ENCODE measurements at places on chromosomes 3 and 15.

- no peak for DNase-seq
Measured at GRCh38 chr3:141388395-141388794, 20.1 kb downstream of the ZBTB38 start.

DNA sequence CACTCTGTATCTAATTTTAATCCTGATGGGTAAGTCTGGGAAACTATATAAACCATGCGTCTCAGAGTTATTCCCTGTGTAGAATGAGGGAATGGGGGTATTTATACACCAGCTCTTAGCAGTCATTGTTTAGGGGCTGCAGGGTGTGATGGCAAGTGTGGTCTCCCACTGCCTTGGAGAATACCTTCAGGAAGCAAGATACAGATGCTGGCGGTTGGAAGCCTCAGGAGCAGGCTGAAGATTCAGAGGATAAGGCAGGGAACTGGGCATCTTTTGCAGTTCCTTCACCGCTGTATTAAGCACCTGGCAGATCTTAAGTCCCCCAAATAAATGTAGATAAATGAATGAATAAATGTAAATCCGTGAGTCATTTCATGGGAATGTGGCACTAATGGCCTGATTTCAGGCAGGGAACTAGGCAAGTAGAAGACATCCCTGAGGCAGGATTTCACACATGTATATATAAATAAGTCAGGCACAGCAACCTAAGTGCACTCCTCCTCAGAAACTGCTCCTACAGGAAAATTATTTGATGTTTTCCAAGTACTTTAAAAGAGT is 209.2 kb upstream of the GADL1 start:
- no peak for DNase-seq

GRCh38 chr3:101992863-101993262 is 143.5 kb downstream of the NFKBIZ start:
- DNase-seq = no peak

DNA sequence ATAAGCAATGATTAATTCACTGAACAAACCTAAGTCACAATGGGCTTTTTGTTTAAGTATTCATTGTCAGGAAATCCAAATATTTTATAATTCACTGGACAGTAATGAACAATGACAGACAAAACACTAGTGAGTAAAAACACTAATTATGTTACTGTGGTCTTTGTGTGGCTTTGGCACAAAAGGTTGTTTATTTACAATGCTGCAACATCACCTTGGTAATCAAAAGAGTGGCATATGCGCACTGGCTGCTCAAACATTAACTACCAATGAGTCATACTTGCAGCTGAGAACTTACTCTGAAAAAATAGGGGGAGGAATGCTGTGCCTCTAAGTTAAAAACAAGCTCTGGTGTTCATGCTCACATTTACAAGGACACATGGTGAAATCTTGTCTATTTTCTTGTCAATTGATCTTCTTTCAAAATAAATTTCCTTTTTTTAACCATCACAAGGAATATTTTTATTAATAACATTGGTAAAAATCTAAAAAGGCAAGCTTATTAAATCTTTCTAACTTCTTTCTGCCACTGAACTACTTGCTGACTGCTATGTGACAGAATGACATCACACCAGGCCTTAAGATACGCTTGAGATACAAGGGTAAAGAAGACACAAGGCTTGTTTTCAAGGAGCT is 85.2 kb upstream of the PPIB start:
- peak; percentile 36 for DNase-seq

DNA sequence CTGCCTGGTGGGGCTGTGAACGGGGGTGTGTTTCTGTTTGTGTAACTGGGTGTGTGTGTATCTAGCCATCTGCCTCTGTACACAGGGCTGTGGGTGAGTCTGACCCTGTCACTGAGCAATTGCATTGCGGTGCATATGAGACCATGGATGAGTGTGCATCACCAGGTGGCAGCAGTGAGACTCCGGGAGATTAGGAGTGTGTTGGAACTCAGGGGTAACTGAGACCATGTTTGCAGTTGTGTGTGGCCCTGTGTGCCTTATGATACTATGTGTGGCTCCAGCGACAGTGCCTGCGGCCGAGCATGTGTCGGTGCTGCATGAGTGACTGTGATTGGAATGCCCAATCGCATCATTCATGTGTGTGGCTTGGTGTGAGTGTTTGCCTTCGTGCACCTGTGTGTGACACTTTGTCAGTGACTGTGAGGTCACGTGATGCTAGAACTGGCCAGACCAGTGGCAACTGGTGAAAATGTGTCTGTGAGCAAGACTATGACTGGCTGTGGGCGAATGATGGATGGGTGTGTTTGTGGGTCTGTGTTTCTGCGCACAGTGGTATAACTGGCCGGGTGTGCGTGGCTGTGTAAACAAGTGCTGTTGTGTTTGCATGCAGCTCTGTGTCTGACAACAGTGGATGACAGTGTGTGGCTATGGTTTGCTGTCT is 14.0 kb downstream of the VILL start:
- DNase-seq = no peak

- DNase-seq = no peak
Measured at GRCh38 chr15:31219221-31219620, 107.4 kb upstream of the KLF13 start.

- DNase-seq = no peak
Measured at GRCh38 chr3:129608087-129608935, 1.8 kb upstream of the PLXND1 start.

- DNase-seq = no peak
Measured at GRCh38 chr15:100430411-100430810, 88.6 kb upstream of the ADAMTS17 start.

- no peak for DNase-seq
Measured at GRCh38 chr3:63295806-63296205, 17.7 kb downstream of the SYNPR start.

DNA sequence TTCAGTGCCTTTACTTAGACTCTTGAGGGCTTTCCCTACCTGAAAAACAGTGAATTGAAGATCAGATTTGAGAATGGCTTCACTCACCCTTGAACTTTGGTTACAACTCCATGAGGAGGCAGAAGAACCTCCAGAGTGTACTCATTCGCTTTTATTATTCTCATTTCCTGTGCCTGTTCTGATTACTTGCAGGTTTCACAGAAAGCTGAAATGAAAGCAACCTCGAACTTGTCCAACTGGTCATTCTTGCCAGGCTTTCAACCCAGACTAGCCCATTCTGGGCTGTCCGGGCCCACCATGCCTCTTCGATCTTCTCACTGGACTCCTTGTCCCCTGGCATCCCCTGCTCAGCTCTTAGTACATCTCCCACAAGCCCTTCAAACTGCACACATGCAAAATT is 20.2 kb upstream of the THUMPD3 start:
- DNase-seq = no peak

DNA sequence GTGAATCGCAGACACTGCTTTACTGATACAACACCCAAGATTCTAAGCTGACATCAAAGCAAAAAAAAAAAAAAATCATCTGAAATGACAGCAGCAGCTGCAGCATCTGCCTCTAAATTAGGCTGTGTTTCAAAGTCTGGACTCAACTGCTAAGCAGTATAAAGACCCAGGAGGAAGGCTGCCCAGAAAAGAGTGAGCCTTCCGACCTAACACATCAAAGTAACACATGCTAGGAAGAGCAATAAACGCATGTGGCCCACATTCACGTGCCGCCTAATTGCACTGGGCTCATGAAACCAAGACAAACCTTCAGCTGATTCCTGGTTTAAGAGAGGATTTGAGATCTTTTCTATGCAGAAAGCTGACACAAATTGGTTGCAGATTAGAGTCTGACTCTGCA is 317.1 kb downstream of the ZIC4 start:
- no peak for DNase-seq

GRCh38 chr3:8482263-8482662 is 19.4 kb upstream of the LMCD1 start:
- DNase-seq = no peak

DNA sequence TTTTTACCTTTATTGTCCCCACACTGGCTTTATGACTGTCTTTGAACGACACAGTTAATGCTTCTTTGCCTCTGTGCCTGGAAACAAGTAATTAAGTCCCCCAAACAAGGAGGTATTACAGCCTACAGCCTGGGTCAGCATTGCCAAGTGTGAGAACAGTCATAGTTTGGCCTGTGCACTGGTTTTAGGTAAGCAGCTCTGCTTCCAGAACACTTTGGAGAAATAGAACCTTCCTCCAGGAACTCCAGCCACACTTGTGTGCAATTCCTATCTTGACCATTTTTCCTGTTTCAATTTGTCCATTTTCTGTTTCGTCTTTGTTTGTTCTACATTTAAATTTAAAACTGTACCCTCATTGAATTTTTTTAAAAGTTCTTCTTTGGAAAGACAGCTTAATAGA is 568.2 kb downstream of the TUSC7 start:
- no peak for DNase-seq

DNA sequence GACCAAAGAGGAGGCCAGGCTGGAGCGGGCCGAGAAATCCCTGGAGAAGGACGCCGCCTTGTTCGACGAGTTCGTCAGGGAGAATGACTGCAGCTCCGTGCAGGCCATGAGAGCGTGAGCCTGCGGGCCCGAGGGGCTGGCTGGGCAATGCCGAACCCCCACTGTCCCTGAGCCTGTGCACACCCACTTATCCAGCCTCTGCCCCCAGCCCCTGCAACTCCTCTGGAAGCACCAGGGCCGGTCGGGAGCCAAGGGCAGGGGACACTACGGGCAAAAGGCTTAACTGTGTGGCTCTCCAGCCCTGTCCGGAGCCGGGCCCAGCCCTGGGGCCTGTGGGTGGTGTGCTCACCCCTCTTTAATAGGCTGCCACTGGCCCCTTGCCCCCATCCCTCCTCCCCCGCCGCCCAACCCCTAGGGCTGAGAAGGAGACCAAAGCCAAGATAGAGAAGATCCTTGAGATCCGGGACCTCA is 24.0 kb downstream of the CFAP100 start:
- DNase-seq = no peak

- no peak for DNase-seq
Measured at GRCh38 chr3:173354124-173354523, 43.4 kb upstream of the NLGN1 start.

DNA sequence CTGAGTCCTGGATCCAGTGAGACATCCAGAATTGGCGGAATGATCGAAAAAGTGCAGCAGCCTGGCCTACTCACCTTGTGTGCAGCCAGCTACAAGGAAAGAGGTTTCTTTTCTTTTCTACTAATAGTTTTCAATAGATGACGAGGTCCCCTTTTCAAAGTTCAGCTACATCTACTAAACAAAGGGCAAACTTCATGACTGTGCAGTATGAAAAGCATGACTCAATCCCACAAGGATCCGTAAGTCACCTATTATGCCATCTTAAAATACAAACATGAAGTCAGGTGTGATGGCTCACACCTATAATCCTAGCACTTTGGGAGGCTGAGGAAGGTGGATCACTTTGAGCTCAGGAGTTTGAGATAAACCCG is 16.7 kb downstream of the MIX23 start:
- no peak for DNase-seq

DNA sequence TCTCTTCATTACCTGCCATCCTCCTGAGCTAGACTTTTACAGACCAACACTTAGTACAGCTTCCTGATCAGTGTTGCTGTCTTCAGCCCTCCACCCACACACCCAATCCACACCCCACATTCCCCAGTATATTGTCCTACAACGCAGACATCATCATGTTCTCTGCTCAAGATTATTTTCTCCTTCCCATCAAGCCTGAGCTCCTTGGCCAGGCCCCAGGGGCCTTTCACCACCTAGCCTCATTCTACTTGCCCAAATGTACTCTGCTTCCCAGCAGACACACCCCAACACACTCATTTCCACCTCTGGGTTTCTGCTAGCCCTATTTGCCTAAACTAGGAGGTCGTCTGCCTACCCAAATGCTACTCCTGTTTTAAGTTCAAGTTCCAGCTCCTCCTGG is 37.0 kb downstream of the DAPK2 start:
- DNase-seq = no peak

- no peak for DNase-seq
Measured at GRCh38 chr3:188822411-188822810, 349.4 kb upstream of the TPRG1 start.

DNA sequence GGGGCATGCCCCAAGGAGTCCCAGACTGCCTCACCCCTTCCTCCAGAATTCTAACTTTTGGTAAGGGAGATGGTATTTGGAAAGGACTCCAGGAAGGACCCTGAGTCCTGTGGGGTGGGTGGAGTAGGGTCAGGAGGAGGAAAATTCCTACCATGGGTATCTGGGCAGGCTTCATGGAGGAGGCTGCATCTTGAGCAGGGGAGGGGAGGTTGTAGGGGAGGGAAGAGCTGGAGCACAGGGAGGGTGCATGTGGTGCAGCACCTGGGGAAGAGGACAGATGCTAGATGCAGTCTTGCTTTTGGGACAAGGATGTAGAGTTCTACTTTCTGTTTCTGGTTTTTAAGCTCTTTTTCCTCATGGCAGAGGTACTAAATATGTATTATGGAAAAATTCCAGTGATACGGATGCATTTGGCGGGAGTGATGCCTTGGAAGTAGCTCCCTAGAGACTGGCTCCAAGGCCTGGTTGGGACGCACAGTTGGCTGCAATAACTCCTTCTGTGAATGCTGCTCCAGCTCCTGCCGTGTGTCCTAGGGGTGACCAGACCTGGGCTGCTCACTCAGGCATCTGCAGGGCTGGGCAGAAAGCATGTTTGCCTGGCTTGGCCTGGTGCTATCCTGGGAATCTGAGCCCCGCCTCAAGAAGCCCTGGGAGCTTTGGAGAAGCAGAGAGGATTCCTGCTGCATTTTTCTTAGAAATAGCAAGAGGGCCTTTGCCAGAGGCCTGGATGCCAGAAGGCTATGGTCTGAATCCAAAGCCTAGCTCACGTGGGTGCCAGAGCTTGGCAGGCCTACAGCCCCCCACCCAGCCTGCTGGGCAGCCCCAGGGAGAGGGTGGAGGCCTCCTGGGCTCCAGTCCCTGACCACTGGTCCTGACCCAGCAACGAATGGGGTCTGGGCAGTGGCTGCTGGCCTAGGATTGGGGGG is 10.1 kb downstream of the SEMA3F start:
- DNase-seq = no peak

DNA sequence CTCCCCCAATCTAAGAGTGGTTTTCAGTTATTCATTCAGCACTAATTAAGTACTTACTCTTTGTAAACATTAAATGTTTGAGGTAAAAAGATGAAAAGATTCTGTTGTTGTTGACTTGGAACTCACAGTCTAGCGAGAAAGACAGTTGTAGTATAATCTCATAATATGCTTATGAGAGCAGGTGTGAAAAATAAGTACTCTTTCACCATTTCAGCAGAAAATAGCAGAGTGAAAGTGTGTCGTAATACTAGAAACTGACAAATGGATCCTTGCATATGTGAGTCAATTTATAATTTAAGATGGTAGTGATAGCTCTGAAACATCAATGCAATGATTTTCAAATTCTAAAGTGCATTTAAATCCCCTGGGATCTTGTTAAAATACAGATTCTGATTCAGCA is 618.8 kb upstream of the CCDC54 start:
- no peak for DNase-seq

DNA sequence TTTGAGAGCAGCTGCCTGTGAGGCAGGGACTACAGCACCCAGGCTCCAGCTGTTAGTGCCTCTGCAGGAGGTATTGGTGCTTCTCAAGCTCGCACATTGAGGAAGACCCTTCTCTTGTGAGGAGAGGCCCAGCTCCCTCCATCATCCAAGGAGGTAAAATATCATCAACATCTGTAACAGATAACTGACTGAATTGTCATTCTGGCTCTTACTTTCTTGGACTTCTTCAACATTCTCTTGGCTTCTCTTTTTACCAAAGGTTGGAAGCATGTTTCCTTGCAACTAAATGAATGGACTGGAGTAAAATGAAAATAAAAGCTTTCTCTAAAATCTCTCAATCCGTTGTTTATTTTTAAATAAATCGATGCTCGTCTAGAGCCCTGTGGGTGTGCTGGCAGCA is 53.1 kb upstream of the PXYLP1 start:
- no peak for DNase-seq

GRCh38 chr15:25268166-25268565 is 170.7 kb downstream of the UBE3A start:
- no peak for DNase-seq

All from GM19239 (cell line).